ENCODE measurements at places on chromosomes 3 and 15.

- no peak for DNase-seq
These were observed 17.9 kb downstream of the PLS1 start for GRCh38 chr3:142614059-142614626.

GRCh38 chr3:67593761-67594234 is 60.6 kb downstream of the SUCLG2 start:
- DNase-seq: peak; percentile 70

GRCh38 chr3:107542665-107543064 is 19.9 kb downstream of the BBX start:
- DNase-seq: no peak

- DNase-seq: no peak
These were observed 3.0 kb upstream of the SOX14 start for GRCh38 chr3:137761099-137761562.

GRCh38 chr3:8097690-8098089 is 403.9 kb upstream of the LMCD1 start:
- no peak for DNase-seq

DNA sequence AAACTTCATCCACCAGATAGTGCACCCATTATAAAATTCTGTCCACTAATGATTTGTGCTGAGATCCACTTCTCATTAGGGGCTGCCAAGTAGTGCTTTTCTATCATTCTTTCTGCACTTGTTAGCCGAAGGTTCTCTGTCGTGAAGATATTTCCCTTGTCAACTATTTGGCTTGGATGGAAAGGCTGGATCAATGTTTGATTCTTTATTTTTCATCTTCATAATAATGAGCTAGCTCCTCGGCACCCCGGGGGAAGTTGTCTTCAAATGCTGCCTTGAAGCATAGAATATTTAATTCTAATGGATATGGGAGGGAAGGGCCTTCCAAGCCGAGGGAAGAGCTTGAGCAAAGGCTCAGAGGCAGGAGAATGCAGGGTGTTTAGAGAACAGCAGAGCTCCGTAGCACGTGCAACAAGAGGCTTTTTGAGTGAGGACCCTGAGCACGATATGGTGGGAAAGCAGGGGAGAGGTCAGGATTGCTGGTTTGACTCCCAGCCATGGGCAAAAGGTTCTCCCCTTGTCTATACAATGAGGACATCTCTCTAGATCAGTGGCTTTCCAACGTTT is 16.3 kb upstream of the MUC20 start:
- no peak for DNase-seq

Measured in fibroblast of pulmonary artery (primary cell).